ENCODE measurements at places on chromosomes 3 and 15. TPM values are rescaled to one million over a fixed set of nuclear protein-coding genes. Genes with fewer than 3 reads are reported as not detected.

DNA sequence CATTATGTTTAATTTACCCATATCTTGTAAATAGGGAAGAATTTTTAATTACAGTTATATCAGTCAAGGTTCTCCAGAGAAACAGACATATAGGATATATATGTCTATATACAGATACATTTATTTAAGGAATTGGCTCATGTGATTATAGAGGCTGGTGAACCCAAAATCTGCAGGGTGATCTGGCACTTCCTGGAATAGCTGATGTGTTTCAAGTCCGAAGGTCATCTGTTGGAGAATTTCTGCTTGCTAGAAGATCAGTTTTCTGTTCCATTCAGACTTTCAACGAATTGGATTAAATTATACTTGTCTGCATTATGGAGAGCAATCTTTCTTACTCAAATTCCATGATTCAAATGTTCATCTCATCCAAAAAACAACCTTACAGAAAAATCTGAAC lies 694.6 kb upstream of the DPPA4 start:
- DNase-seq: no peak

FGF7 gene
- total RNA-seq: not detected

DNA sequence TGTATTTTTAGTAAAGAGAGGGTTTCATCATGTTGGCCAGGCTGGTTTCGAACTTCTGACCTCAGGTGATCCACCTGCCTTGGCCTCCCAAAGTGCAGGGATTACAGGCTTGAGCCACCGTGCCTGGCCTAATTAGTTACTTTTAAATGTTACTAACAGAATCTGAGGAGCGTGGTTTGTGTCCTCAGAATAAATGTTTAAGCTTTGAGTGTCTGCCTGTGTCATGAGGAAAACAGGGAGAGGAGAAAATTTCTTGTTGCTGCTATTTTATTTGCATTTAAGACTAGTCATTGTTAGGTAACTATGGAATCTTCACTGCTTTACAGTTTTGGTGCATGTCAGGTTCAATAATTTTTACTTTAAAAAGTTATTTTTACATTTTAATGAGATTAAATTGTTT lies 68.8 kb downstream of the TCF12 start:
- no peak for DNase-seq

GRCh38 chr15:72475674-72476073 lies 1.5 kb downstream of the ARIH1 start:
- DNase-seq: no peak

GRCh38 chr15:62211348-62211747 lies 46.3 kb upstream of the C2CD4B start:
- no peak for DNase-seq

DNA sequence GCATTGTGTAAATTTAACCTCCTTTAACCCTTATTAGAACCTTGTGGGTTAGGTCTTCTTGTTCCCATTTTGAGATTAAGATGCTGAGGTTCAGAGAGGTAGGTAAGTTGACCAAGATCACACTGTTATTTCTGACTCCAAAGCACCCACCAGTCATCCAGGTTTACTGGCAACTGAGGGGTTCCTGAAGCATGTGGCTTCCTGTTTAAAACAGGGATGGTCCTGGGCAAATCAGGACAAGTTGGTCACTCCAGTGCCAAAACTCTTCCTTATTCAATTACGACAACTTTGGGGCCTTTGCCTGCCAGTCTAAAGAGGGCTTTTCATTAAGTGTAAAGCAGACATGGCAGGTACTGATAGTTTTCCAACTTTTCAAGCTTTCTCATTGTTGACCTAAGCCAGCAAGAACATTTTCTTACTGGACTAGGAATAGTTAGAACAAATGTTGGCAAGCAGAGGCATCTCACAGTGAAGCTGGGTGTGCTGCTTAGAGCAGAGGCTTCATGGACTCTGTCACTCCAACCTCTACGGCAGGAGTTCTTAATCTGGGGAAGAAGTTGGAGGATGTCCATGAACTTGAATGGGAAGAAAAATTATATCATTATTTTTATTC lies 149.4 kb upstream of the ADAMTS9 start:
- no peak for DNase-seq

P2RY14 gene
- total RNA-seq: 1.4 TPM

ACTRT3 gene
- 0.58 TPM for total RNA-seq

CP gene
- total RNA-seq: not detected

DENND6A gene
- 28.5 TPM for total RNA-seq

DNA sequence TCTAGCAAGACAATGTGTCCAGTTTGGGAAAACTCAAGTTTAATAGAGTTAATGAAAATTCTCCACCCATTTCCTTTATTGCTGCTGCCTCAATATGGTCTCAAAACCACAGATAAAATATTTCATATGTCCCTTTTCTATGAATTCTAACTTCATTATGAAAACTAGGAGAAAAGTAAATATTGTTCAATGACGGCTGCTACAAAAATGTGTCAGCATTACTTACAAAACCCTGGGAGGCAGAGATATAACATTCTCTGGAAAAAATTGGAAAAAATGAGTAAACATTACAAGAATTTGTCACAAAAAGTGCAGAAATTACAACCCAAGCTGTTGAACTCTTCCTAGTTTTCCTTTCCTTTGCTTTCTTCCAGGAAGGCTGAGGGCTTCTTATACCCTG lies 22.2 kb upstream of the FBN1 start:
- no peak for DNase-seq

GRCh38 chr3:60571511-60571910 lies 679.7 kb downstream of the FHIT start:
- no peak for DNase-seq

DNA sequence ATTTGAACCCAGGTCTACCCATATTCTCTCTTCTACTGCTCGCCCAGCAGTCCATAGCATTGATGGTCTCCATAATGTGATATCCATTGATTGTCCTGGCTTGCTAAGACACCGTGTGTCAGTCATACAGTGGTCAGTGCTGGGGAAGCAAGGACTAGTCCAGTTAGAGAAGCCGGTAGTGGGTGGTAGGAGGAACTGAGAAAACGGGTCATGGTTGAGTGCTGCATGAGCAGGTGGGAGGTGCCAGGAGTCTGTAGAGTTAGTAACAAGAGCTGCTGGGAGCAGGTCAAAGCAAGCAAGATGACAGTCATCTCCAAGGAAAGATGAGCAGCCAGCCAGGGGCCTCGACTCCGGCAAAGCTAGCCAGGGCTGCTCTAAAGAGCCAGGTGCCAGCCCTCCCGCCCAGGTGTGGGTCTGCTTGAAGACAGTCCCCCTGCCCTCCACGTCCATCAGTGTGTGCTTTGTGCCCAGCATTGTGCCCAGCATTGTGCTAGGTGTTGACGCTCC lies 29.5 kb upstream of the USP3 start:
- DNase-seq: no peak

DNA sequence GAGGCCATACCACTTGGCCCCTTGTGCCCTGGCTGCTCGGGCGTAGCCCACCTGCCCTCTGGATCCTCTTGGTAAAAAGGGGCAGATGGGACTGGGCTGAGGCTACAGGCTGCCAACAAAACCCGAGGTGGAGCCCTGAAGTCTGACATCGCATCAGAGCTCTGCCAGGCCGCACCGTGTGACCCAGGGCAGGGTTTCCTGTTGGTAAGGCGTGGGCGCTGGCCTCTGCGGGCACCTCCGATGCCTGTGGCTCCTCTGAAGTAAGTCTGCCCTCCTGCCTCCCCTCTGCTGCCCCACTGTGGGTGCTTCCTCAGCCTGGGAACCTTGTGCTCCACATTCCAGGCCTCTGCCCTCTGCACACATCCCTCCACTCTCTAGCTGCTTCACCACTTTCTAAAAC lies 8.9 kb downstream of the CHDH start:
- peak; percentile 25 for DNase-seq

NPRL2 gene
- total RNA-seq: 50.1 TPM

FRMD5 gene
- not detected for total RNA-seq

DNA sequence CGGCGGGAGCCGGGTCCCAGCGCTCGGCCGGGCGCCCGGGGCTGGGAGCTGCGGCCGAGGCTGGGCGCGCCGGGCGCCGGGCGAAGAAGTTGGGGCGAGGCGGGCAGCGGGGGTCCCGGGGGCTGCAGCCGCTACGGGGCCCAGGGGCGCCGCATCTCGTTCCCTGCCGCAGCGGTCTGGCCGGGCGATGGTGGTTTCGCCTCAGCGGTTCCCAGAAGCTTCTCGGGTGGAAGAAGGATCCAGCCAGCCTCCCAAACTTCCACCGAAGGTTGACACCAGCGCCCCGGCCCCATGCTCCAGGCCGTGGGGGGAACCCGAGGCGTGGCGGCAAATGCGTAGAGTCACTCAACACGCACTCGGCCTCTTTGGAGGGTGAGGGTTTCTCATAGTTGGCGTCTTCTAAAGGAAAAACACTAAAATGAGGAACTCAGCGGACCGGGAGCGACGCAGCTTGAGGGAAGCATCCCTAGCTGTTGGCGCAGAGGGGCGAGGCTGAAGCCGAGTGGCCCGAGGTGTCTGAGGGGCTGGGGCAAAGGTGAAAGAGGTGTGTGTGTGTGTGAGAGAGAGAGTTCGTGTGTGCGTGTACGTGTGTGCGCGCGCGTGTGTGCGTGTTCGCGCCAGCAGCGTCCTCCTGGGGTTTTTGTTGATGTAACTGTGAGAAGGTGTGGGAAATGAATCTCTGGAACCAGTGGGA lies 940 bp downstream of the BOC start:
- DNase-seq: no peak
